ENCODE measurements at places on chromosomes 4 and X.

DNA sequence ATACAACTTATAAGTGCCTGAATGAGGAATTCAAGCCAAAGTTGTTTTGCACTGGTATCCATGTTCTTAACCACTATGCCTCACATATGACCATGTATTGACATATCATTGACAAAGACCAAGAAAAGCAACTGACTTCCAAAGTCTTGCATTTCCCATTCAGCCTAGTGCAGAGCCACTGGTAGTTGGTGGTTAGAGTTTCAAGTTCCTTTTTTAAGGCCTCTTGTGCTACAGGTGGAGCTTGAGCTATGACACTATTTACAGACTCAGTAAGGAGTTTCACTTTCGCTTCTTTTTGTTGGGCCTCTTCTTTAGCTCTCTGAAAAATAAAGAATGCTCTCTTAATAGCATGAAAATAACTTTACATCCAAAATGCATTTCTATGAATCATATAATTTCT is 763.0 kb downstream of the DMD start:
- DNase-seq: no peak

- no peak for DNase-seq
Observed at GRCh38 chr4:161287678-161288352, 876.0 kb downstream of the FSTL5 start.

GRCh38 chr4:124279741-124280140 is 432.8 kb downstream of the ANKRD50 start:
- no peak for DNase-seq

GRCh38 chr4:10333942-10334341 is 123.3 kb downstream of the ZNF518B start:
- DNase-seq: no peak

DNA sequence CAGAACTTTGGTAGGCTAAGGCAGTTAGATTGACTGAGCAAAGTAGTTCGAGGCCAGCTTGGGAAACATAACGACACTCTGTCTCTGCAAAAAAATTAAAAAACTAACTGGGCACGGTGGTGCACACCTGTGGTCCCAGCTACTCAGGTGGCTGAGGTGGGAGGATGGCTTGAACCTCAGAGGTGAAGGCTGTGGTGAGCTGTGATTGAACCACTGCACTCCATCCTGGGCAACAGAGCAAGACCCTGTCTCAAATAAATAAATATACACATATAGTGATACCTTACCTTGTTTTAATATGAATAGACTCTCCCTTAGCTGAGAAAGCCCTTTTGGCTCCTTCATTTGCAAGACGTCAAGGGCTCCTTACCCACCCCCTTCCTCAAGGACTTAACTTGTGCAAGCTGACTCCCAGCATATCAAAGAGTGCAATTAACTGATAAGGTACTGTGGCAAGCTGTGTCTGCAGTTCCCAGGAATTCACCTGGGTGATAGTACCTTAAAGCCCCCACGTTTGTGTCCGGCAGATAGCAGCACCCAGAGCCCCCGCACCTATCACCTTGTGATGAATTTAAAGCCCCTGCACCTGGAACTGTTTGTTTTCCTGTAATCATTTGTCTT is 655.6 kb upstream of the GALNTL6 start:
- DNase-seq: no peak

GRCh38 chrX:1658071-1658491 is 43.2 kb downstream of the ASMT start:
- no peak for DNase-seq

- no peak for DNase-seq
Observed at GRCh38 chr4:32172761-32173160, 1452.6 kb downstream of the PCDH7 start.

GRCh38 chr4:177367336-177367735 is 57.7 kb downstream of the NEIL3 start:
- DNase-seq: peak; percentile 19

- DNase-seq: no peak
Observed at GRCh38 chr4:66585767-66586166, 915.5 kb upstream of the EPHA5 start.

All from GM04504 (cell line).